ENCODE measurements at places on chromosomes 3 and 15.

DNA sequence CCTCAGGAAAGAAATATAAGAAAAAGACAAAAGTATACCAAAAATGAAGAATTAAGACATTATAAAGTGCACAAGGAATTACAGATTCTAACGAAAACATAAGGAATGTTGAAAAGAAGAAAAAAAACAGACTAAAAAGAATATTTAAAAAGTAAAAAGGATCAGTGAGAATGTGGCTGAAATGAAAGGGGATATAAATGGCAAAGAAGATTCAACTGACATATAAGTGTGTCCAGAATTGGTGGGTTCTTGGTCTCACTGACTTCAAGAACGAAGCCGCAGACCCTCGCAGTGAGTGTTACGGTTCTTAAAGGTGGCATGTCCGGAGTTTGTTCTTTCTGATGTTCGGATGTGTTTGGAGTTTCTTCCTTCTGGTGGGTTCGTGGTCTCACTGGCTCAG, 44.8 kb downstream of the DCBLD2 start:
- no peak for DNase-seq

GRCh38 chr15:34994925-34995324, 6.8 kb upstream of the ZNF770 start:
- no peak for DNase-seq

DNA sequence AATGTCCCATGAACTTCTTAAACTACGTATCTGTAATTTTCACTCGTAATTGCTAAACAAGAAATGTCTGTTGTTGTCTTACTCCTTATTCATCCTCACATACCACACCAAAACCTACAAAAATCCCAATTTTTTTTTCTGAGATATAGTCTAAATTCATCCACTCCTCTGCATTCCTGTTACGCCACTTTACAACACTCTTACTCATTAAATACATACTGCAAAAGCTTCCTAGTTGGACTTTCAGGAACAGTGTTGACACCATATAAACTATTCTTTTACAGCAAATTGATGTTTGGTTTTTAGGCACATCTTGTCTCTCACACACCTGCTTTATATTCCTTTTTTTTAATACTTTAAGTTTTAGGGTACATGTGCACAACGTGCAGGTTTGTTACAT, 934.9 kb upstream of the CADM2 start:
- no peak for DNase-seq

- DNase-seq, result no peak
Measured at GRCh38 chr3:99087277-99087676, 185.8 kb upstream of the DCBLD2 start.

GRCh38 chr3:148759430-148759829, 61.7 kb downstream of the AGTR1 start:
- no peak for DNase-seq

DNA sequence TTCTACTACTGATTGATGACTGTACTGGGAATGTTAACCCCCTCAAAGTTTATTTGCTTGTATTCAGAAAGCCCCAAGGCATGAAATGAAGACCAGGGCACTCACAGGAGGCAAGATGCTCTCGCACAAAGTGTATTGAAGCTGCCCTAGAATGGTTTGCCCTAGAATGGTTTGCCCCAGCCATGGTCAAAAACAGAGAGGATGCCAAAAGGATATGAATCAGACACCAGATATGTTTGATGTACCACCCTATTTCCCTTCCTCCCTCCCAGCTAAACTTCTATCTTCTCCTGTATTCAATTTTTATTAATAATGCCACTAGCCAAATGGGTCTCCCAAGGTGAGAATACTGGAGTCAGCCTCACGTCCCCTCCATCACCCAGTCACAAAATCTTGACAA, 101.3 kb downstream of the TMCO5A start:
- DNase-seq, result no peak

DNA sequence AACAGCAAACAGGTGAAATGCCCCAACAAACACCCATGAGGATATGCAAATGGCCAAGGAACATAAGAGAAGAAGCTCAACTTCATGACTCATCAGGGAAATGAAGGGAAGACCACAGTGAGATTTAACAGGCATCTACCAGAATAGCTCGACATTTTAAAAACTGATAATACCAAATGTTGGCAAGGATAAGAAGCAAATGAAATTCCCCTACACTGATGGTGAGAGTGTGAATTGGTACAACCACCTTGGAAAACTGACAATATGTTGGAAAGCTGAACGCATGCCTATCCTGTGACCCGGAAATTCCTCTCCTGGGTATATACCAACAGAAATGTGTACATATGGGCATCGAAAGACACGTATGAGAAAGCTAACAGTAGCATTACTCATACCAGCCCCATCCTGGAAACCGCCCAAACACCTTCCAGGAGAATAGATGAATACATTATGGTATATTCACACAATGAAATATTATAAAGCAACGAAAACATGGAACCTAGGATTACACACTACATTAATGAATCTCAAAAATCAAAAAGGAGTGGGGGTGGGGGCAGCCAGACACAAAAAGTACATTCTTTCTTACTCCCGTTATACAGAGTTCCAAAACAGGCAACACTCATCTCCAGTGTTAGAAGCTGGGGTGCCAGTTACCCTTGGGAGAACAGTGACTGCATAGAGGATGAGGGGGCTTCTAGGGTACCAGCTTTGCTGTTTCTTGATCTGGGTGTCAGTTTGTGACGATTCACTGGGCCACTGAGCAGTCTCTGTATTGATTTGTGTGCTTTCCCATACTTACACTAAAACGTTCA, 16.9 kb downstream of the RFTN1 start:
- no peak for DNase-seq

GRCh38 chr15:36960947-36961227, 139.5 kb downstream of the MEIS2 start:
- no peak for DNase-seq

DNA sequence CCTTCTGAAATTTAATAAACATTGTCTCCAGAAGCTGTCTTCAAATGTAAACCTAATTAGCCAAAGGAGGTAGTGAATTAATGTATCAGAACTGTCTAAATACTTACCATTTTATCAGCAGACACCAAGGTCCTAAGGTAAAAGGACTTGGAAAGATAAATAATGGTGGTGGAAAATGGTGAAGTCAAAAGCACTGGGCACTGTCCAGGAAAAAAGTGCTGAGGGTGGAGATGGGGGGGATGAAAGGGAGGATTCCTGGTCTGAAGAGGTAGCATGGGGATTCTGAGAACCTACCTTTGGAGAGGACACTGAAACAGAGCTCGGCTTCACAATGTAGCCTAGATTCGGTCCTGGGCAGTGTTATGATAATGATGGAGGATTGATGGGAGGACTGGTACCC, 149.0 kb upstream of the DPH6 start:
- DNase-seq, result no peak

- DNase-seq, result no peak
Measured at GRCh38 chr3:25372167-25372566, 55.9 kb upstream of the RARB start.

DNA sequence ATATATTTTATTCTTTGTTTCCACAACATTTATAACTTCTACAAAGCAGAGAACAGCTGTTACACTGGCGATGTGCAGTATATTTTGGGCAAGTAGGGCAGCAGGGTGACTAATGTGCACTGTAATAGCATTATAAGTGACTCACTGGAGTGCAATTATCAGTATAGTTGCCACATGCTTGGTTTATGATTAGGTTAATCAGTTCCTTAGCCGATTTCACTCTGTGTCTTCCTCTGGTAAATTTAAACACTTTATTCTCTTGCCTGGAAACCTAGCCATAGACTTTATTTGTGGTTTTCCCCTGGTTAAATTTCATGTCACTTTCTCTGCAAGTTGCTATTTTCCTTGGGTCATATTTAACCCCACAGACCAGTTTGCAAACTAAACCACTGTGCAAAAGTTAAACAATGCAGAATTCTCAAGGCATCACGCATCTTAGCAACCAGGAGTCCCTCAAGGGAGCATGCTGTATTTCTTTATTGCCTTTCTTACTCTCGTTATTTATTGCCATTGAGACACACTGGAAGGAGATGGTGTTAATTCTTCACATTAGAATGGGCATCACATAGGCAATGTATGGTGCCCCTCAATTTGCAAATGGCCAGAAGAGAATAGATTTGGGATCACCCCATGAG, 690.2 kb upstream of the DPPA4 start:
- no peak for DNase-seq

GRCh38 chr3:182479419-182480336, 313.6 kb upstream of the ATP11B start:
- DNase-seq, result no peak

DNA sequence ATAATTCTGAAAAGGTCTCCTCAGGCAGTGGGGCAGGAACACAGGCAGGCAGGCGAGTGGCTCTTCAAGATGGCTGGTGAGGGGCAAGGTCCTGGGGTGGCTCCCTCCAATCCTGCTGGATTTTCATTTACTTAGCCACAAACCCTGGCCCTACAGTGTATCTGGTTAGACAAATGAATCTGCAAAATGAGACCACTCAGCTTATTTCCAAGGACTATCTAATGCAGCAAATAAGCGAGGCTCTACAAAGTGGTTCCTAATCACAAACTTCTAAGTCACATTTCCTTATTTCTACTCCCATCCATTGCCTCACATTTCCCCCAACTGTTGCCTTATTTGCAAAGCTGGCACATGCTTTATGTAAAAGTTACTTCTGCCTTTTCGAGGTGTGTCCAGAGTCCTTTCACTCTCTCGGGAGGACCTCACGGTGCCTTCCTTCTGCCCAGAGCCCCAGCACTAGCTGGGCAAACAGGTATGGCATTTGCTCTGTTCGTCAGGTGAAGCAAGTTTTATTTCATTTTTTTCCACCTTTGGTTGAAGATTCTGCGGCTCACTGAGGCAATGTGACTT, 40.5 kb downstream of the CCDC12 start:
- no peak for DNase-seq

GRCh38 chr3:118101891-118102290, 932.8 kb downstream of the IGSF11 start:
- no peak for DNase-seq

GRCh38 chr3:123491966-123492587, 43.2 kb upstream of the ADCY5 start:
- no peak for DNase-seq

DNA sequence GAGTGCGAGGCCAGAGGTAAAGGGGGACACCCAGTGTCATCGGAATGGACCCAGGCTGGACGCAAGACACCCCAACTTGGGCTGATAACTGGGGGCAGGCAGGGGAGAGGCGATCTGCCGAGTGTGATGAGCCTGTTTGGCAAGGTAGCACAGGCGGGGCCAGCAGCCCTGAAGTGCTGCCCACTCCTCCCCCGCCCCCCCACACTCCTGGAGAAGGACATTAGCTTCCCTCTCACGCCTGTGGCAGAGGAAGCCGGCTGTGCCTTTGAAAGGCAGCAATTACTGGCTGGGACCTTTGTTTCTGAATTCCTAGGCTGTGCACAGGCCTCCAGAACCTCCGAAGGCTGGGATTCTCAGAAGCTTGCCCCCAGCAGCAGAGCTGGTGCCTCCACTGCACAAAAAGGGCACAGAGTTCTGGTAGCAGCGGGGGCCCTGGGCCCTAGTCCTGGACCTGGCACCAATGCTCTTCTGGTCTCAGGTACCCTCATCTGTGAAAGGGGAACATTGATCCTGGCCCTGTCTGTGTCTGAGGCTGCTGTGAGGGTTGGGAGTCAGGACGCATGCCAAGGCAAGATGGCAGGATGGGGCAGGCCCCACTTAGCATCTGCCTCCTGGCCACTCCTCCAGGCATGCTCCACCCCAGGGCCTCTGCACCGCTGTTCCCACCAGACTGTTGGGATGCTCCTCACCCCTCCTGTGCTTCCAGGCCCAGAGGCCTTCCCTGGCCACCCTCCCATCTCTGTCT, 28.6 kb downstream of the IQSEC1 start:
- DNase-seq, result no peak

DNA sequence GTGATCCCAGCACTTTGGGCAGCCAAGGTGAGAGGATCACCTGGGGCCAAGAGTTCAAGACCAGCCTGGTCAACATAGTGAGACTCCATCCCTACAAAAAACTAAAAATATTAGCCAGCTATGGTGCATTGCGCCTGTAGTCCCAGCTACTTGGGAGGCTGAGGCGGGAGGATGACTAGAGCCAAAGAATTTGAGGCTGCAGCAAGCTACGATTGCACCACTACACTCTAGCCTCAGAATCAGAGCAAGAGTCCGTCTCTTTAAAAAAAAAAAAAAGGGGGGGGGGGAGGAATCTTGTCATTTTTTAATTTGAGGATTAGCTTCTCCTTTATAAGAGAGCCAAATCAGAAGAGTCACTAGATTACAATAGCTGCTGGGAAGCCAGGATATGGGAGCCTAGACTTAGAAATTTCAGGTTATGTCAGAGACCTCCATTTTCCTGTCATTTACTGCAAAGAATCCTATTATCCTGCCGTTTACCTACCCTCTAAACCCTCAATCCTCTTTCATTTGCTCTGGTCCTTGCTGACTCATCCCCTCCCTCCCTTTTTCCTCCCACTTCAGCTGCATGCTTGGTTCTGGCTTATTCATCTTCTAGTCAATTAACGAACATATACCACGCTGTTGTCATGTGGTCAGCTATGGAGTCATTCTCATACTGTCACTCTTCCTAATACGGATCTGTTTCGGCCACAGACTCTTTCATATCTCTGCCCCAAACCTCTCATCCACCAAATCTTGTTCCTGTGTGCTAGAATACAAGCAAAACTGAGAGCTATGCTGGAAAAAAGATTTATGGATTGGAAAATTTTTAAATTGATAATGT, 83.8 kb upstream of the PPIB start:
- no peak for DNase-seq

- DNase-seq, result no peak
Measured at GRCh38 chr3:134885877-134886621, 91.0 kb downstream of the EPHB1 start.

GRCh38 chr3:99859825-99860224, 42.2 kb downstream of the CMSS1 start:
- no peak for DNase-seq

DNA sequence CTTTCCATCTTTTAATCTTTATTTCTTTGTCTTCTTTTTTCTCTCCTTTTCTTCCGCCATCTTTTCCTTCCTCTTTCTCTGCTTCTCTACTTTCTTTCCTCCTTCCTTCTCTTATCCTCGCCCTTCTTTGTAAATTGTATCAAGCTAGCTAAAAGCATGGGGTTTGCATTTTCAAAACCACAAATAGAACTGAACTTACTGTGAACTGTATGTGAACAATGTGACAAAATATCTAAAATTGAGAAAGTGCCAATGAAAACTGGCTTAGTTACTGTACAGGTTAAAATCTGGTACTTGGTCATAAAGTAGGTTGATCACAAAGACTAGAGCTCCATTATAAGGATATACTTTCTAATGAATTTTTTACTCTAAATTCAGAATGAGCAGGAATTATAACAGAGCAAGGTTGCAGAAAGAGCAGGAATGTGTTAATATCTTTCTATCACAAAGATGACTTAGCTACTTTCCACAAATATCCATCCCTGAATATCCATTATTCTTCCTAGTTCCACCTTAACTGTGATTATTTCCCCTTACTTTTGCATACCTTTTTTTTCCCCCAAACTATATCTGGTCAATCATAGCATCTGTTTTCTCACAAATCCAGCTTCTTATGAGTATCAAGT, 122.4 kb downstream of the LSAMP start:
- no peak for DNase-seq
